ENCODE measurements at places on chromosomes 2 and 18.

DNA sequence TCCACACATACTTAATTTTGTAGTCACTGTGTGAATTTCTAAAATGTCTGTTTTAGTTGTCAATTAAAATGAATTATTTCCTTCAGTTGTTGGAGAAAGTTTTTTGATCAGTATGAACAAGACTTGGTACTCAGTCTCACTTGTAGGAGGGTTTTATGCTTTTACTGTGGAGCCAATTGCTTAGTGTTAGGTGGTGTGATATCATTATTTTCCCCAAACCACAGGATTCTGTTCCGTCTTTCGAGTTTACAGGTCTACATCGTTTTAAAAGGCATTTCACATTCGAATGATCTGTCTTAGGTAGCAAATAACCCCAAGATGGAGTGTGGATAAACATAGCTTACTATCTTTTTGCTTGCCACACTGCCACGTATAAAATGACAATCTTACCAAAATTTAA is 803.1 kb downstream of the SATB2 start:
- no peak for DNase-seq

- DNase-seq, result no peak
These were observed 7.1 kb downstream of the THAP4 start for GRCh38 chr2:241629762-241630435.

GRCh38 chr18:9737006-9737405 is 28.9 kb downstream of the RAB31 start:
- DNase-seq, result no peak

DNA sequence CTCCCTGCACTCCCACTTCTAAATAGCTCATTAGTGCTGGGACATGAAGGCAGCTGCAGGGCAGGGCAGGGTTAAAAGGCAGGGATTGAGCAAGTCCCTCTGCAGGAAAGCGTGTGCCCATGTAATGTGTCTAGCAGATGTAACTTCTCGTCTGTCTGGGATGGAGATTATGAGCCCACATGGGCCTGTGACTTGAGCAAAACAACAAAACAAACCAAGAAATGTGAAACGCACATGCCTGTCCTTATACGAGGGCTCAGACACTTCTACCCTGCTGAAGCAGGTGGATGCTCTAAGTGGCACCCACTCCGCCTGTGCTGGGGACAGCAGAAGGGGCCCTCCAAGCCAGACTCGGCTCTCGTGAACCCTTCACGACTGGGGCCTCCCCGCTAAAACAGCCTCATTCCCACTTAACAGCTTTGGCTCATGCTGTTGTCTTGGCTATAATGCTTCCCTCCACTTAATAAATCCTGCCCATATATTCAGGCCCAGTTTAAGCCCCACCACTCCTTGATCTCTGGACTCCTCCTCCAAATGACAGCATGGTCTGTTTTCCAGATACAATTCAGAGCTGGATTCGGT is 40.9 kb downstream of the TMEM247 start:
- DNase-seq, result peak; percentile 93

DNA sequence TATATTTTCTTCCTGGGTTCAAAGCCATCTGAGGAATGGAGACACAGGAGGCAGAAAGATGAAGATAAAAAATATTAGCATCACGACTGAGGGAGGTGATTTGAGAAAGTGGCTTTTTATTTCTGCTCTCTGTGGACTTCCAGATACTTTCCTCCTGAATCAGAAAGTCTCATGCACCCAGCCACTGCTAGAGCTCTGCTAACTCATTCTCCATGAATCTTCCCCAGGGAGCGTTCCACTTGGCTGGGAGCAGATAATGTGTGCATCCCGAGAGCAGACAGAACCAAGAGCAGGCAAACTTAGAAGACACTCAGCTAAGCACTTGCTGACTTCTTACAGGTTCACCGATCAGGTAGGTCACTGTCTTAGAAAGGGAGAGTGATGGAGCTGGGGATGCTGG is 264.1 kb upstream of the THUMPD2 start:
- DNase-seq, result no peak

GRCh38 chr2:1132328-1132969 is 181.8 kb downstream of the SNTG2 start:
- DNase-seq, result no peak

DNA sequence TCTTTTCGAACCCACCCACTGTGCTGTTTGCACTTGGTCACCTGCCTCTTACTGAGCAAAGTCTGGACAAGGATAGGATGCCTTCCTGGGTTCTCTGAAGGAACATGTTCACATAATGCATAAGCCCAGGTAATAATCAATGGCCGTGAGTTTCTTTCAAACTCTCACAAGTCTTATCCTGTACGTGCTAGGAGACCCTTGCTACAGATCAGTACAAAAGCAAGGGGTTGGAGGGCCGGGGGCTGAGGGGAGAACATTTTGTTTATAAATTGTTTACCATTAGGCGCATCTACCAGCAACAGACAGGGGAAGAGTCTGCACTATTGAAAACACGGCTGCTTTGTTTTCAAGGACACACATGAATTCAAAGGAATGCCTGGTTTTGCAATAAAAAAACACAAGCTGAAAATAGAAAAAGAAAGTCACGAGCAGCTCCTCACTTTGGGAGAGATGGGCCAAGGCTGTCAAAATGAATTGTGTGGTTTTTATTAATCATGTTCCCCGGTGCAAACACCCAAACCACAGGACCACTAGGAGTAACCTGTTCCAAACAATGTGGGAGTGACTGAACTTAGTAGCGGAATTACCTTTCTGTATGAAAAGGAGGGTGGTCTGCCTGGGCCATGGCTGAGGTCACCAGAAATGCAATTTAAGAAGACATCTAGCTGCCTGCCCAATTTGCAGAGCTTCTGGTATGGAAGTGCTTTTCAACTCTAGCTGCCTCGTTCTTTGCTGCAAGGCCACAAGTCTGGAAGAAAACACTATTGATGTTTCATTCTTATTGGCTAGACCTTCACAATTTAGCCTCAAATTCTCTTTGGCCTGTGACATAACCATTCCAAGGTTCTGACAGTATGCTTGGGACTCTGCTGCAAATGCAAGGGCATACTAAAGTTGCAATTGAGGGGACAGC is 73.5 kb downstream of the CCBE1 start:
- DNase-seq, result no peak

DNA sequence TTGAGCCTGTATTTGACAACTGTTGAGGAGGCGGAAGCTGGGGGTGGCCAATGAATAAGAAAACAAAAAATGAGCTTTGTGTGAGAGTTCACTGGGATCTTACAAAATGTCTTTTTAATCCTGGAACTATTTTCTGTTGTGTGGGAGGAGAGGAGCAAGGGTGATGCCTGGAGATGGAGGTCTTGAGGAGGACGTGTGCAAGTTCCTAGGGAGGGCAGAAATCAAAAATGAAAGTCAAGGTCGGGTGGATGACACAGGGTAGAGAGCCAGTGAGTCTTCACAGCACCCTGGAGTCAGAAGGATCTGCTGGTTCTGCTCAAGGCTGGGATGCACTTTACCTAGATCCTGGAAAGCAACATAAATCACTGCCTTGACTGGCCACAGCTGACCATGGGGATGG is 180.3 kb upstream of the PKDCC start:
- no peak for DNase-seq

- no peak for DNase-seq
These were observed 1681.7 kb upstream of the DDX18 start for GRCh38 chr2:116132833-116133232.

GRCh38 chr18:44730803-44731529 is 50.3 kb downstream of the SETBP1 start:
- peak; percentile 93 for DNase-seq

DNA sequence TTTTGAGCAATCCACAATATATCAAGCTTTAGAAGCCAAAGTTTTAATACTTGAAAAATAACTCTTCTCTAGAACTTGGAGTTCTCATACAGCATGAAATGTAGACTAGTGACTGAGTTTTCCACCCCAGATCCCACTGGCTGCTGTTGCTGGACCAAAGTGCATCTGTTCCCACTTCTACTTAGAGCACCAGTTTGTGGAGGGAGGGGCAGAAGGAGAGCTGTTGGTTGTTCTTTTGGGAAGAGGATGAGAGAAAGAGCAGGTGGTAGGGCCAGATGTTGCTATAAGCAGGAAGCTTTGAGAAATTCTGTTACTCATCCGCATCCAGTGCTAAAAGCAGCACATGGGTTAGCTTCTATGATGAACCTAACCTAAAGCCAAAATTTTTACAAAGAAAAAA is 59.0 kb downstream of the MBD2 start:
- DNase-seq, result no peak

DNA sequence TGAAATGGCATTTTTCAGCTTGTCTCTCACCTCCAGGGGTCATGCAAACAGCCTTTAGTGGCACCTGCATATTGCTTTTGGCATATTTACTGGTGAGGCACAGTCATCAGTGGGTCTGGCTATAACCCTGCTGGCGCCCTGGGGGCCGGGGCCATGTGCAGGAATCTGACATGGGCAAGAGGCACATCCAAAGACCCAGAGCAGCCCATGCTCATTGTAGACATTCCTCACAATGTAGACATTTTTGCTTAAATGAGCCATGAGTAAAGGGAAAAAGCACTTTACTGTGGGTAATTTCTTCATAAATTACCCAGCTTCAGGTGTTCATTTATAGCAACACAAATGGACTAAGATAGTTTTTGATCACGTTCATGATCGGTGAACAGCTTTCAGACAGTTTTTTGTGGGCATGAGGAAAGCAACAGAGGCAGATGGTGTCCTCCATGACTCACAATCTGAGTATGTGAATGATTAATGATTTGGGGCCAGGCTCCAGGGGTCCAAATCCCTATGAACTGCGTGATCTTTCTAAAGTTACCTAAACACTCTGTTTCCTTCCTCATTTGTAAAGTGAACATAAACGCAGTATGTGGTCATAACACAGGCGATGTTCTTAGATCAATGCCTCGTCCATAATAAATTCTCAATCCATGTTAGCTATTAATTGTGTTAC is 85.8 kb downstream of the LIPG start:
- no peak for DNase-seq

Data from umbilical cord (tissue), 2 donors.